ENCODE measurements at places on chromosomes 1 and 21. TPM values are rescaled to one million over a fixed set of nuclear protein-coding genes. Genes with fewer than 3 reads are reported as not detected.

DNA sequence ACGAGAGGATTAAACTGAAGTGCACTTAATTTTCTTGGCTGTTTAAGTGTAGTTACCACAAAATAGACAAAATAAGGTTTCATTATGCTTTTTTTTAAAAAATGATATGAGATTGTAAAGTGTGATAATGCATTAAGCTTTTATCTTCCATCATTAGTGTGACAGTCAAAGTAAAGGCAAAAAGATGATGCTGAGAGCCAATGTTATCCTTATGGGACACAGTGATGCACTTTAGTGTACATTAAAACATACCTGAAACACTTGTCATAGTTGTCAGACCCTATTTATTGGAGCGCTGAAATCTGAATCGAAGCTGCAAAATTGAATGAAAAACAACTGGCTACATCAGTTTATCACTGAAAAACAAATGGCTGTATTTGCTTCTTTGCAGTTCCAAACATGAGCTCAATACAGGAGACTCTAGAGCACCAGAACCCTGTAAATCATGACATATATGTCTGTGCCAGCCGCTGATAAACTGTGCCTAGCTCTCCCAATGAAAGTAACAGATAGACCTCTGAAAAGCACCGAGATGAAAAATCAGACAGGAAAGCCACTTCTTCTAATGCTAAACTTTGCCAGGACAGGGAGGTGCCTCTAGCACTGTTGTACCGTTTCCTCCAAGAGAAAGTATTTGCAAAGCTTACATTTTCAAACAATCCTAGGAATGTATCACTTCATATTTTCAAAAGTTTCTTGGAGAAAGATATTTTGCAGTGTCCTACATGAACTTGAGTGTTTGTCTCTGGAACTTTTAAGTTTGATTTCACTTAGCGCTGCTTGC is 120.7 kb upstream of the TMPRSS15 start:
- no peaks in the 10 kb centered on the region for H3K36me3 ChIP-seq
- no peaks in the 10 kb centered on the region for H3K4me1 ChIP-seq
- H3K27me3 ChIP-seq, result no peaks in the 10 kb centered on the region
- DNase-seq, result no peak
- no peak overlapping the region for H3K27ac ChIP-seq
- H3K4me3 ChIP-seq, result no peak overlapping the region

- peaks cover 17% of the 10 kb centered on the region for H3K4me1 ChIP-seq
- no peak overlapping the region for H3K4me3 ChIP-seq
- H3K36me3 ChIP-seq, result no peaks in the 10 kb centered on the region
These were observed 28.3 kb upstream of the VASH2 start for GRCh38 chr1:212922016-212922415.

- DNase-seq, result no peak
- H3K27me3 ChIP-seq, result peaks cover 3% of the 10 kb centered on the region
- peak overlapping the region; percentile 52 for H3K27ac ChIP-seq
- H3K36me3 ChIP-seq, result peaks cover 5% of the 10 kb centered on the region
- no peak overlapping the region for H3K4me3 ChIP-seq
- peaks cover 10% of the 10 kb centered on the region for H3K4me1 ChIP-seq
These were observed 28.9 kb downstream of the SLC27A3 start for GRCh38 chr1:153804112-153804511.

DNA sequence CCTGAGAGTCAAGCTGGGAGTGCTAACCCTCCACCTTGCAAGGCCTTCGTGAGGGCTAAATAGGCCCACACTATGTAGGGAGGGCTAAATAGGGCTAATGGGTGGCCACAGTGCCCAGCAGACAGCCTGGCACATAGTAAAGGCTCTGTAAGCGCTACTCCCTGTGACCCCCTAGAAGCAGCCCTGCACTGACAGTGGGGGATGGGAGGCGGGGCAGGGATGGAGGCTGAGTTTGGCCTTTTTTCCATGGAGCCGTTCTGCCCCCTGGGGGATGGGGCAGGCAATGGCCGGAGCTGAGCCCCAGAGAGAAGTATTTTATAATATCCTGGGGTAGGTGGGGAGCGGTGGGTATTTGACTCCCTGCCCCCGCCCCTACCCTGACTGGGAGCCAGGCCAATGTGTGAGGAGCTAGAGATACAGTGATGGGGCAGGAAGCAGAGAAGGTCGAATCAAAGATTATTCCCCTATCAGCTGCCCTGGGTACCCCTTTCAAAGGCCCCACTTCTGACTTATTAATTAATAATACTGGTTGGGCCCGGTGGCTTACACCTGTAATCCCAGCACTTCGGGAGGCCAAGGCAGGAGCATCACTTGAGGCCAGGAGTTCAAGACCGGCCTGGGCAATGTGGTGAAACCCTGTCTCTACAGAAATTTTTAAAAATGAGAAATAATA is 42.3 kb downstream of the LACTBL1 start:
- no peak overlapping the region for H3K27ac ChIP-seq
- H3K4me1 ChIP-seq, result peaks cover 6% of the 10 kb centered on the region
- no peaks in the 10 kb centered on the region for H3K36me3 ChIP-seq

GRCh38 chr1:179760521-179760920 is 17.4 kb downstream of the FAM163A start:
- no peak overlapping the region for H3K4me3 ChIP-seq
- peaks cover 29% of the 10 kb centered on the region for H3K27me3 ChIP-seq
- H3K36me3 ChIP-seq, result no peaks in the 10 kb centered on the region
- no peak overlapping the region for H3K27ac ChIP-seq

GRCh38 chr1:115251340-115251748 is 86.7 kb downstream of the NGF start:
- H3K27ac ChIP-seq, result peak overlapping the region; percentile 87
- H3K4me3 ChIP-seq, result peak overlapping the region; percentile 27
- peaks cover 66% of the 10 kb centered on the region for H3K36me3 ChIP-seq
- H3K27me3 ChIP-seq, result no peaks in the 10 kb centered on the region

GRCh38 chr1:165063181-165063965 is 293.1 kb downstream of the LMX1A start:
- peaks cover 21% of the 10 kb centered on the region for H3K4me1 ChIP-seq
- H3K36me3 ChIP-seq, result no peaks in the 10 kb centered on the region
- no peak overlapping the region for H3K27ac ChIP-seq
- H3K4me3 ChIP-seq, result no peak overlapping the region

DNA sequence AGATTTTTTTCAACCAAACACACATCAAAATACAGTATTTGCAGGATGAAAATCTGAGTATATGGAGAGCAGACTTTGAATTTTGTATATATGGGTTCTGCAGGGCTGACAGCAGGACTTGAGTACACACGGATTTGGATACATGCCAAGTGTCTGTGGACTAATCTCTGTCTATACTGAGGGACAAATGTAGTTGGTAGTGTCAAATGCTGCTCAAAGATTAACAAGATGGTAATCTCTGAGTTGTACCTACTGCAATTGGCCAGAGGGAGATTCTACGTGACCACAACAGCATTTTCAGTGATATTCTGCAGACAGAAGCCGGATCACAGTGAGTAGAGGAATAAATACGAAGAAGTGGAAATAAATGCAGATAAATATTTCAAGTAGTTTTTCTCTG is 43.4 kb downstream of the SHCBP1L start:
- H3K27ac ChIP-seq, result no peak overlapping the region
- H3K27me3 ChIP-seq, result peaks cover 10% of the 10 kb centered on the region
- no peak for DNase-seq
- no peaks in the 10 kb centered on the region for H3K4me1 ChIP-seq
- H3K36me3 ChIP-seq, result no peaks in the 10 kb centered on the region

- peaks cover 76% of the 10 kb centered on the region for H3K4me1 ChIP-seq
- H3K27ac ChIP-seq, result peak overlapping the region; percentile 63
- H3K36me3 ChIP-seq, result peaks cover 2% of the 10 kb centered on the region
- no peaks in the 10 kb centered on the region for H3K27me3 ChIP-seq
These were observed 12.1 kb upstream of the SGIP1 start for GRCh38 chr1:66521721-66522365.

DNA sequence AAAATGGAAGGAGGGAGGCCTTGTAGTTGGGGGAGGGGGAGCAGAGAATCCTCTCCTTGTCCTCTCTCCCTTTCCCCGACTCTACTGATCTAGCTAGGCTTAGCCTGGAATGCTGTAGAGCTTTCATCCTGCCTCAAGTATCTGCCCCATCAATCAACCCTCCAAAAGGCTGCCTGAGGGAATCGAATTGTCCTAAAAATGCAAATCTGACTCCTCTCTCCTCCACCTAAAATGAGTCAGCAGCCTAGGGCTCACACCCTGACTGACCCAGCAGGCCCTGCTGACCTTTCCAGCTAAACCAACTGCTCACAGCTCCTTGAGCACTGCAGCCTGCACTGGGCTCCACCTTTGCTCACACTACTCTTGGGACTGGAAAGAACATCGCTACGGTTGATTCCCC is 2.8 kb downstream of the HPDL start:
- 0 out of 2 replicates have a peak, but pooled peaks cover 2% of the 10 kb centered on the region for H3K27me3 ChIP-seq
- H3K36me3 ChIP-seq, result no peaks in the 10 kb centered on the region
- peaks cover 13% of the 10 kb centered on the region for H3K4me1 ChIP-seq
- H3K27ac ChIP-seq, result no peak overlapping the region

- DNase-seq, result no peak
- no peak overlapping the region for H3K4me3 ChIP-seq
- H3K27ac ChIP-seq, result no peak overlapping the region
- H3K27me3 ChIP-seq, result peaks cover 2% of the 10 kb centered on the region
These were observed 101.7 kb downstream of the NR5A2 start for GRCh38 chr1:200128944-200129879.

- peak overlapping the region; percentile 41 for H3K27ac ChIP-seq
- H3K4me3 ChIP-seq, result peak overlapping the region; percentile 27
- DNase-seq, result no peak
- H3K4me1 ChIP-seq, result peaks cover 43% of the 10 kb centered on the region
- H3K27me3 ChIP-seq, result peaks cover 1% of the 10 kb centered on the region
These were observed 214.7 kb downstream of the SDCCAG8 start for GRCh38 chr1:243470502-243470901.

DNA sequence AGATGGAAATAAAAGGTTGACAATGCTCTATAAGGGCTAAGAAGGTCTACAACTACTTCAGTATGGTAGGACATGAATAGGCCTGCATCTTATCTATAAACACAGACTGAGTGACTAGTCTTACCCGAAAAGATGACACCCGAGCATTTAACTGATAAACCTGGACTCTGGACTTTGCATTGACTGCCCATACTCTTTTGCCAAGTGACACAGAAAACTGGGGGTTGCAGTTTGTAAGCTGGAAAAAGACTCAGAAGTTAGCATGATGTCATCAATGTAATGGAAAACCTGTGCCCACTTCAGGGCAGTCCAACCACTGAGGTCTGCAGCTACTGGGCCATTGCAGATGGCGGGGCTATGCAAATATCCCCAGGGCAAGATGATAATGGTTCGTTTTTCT is 258.3 kb upstream of the NEGR1 start:
- H3K27ac ChIP-seq, result no peak overlapping the region
- H3K36me3 ChIP-seq, result no peaks in the 10 kb centered on the region
- no peak overlapping the region for H3K4me3 ChIP-seq
- H3K27me3 ChIP-seq, result no peaks in the 10 kb centered on the region

DNA sequence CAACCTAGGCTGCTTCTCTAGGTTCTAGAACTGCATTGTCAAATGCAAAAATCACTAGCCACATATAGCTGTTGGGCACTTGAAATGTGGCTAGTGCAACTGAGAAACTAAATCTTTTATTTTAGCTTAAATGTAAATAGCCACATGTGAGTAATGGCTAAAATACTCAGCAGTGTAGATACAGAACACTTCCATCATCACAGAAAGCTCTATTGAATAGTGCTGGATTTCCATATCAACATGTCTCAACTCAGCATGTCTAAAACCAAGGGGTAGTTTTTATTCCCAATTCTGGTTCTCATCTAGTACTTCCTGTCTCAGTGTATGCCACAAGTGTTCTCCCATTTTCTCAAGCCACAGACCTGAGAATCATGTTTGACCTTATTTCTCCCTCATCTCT is 7.5 kb upstream of the TP53BP2 start:
- peaks cover 3% of the 10 kb centered on the region for H3K27me3 ChIP-seq
- no peak overlapping the region for H3K27ac ChIP-seq
- peaks cover 11% of the 10 kb centered on the region for H3K4me1 ChIP-seq

DNA sequence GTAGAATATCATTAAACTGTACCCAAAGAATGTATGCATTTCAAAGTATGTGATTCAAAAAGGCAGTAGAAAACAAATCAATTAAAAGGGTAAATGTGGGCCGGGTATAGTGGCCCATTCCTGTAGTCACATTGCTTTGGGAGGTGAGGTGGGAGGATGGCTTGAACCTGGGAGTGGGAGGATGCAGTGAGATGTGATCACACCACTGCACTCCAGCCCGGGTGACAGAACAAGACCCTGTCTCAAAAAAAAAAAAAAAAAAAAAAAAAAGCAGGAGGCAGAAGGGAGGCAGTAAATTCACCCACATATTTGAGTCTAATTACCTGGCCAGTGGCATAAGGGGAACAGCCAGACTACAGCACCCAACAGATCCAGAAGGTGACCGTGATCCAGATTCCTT is 17.9 kb upstream of the PRSS38 start:
- no peaks in the 10 kb centered on the region for H3K36me3 ChIP-seq
- H3K4me1 ChIP-seq, result peaks cover 22% of the 10 kb centered on the region
- H3K4me3 ChIP-seq, result no peak overlapping the region
- H3K27me3 ChIP-seq, result peaks cover 20% of the 10 kb centered on the region
- no peak for DNase-seq
- H3K27ac ChIP-seq, result no peak overlapping the region

- no peaks in the 10 kb centered on the region for H3K36me3 ChIP-seq
- peak; percentile 85 for DNase-seq
- peak overlapping the region; percentile 89 for H3K27ac ChIP-seq
- H3K4me1 ChIP-seq, result peaks cover 39% of the 10 kb centered on the region
These were observed 2.7 kb downstream of the DIO1 start for GRCh38 chr1:53896635-53897229.

DNA sequence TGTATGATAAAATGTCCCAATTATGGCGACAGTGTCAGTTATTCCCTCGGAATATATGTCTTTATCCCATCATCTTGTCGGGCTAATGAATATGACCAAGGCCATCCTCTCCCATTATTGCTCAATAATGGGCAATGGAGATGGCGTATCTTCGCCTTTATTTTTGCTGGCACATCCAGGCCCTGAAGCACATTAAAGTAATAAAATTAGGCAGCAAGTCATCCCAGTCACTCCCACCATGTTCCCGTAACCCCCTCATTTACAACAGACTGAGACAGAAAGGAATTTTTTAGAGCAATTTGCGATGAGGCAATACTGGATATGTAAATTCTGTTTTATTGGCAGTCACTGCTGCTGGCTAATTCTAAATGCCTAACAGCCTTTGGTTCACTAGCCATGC is 35.3 kb downstream of the CLIC6 start:
- H3K4me1 ChIP-seq, result peaks cover 39% of the 10 kb centered on the region
- peak overlapping the region; percentile 56 for H3K4me3 ChIP-seq
- peak; percentile 37 for DNase-seq
- peak overlapping the region; percentile 65 for H3K27ac ChIP-seq
- H3K36me3 ChIP-seq, result no peaks in the 10 kb centered on the region
- peaks cover 16% of the 10 kb centered on the region for H3K27me3 ChIP-seq

INKA2 gene
- 3.5 TPM for total RNA-seq

LAD1 gene
- total RNA-seq, result not detected

BEND5 gene
- not detected for total RNA-seq

INSRR gene
- not detected for total RNA-seq

TAL1 gene
- total RNA-seq, result not detected

USP48 gene
- total RNA-seq, result 48.2 TPM

PIGV gene
- 11.7 TPM for total RNA-seq

FAM177B gene
- total RNA-seq, result not detected

PRKAA2 gene
- 0.39 TPM for total RNA-seq

MANEAL gene
- 9.6 TPM for total RNA-seq

AJAP1 gene
- total RNA-seq, result not detected

PPOX gene
- 13.7 TPM for total RNA-seq

LAMB3 gene
- total RNA-seq, result 9.9 TPM

OR1C1 gene
- not detected for total RNA-seq

SMPDL3B gene
- total RNA-seq, result not detected

All from HFFc6 (cell line).